Fibroblast of mammary gland (primary cell): ENCODE measurements at places on chromosomes 6 and 20.
A peak's percentile ranks its signal among the peaks of the same experiment; 100 is the strongest.

- DNase-seq = no peak
Observed at GRCh38 chr20:44031001-44031574, 116.4 kb downstream of the TOX2 start.

- peak; percentile 67 for DNase-seq
Observed at GRCh38 chr20:25573288-25574251, 11.8 kb downstream of the NINL start.

- no peak for DNase-seq
Observed at GRCh38 chr6:166297606-166298005, 10.6 kb downstream of the PRR18 start.

DNA sequence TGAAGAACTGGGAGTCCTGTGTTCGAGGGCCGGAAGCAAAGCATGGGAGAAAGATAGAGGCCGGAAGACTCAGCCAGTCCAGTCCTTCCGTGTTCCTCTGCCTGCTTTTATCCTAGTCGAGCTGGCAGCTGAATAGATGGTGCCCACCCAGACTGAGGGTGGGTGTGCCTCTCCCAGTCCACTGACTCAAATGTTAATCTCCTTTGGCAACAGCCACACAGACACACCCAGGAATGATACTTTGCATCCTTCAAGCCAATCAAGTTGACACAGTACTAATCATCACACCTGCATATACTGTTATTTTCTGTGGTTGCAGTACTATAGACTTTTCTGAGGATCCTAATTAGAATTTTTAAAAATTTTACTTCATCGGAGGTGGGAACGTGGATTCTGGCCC is 21.3 kb downstream of the PCMTD2 start:
- no peak for DNase-seq

- DNase-seq = no peak
Observed at GRCh38 chr6:136510782-136511181, 39.4 kb downstream of the MAP7 start.

DNA sequence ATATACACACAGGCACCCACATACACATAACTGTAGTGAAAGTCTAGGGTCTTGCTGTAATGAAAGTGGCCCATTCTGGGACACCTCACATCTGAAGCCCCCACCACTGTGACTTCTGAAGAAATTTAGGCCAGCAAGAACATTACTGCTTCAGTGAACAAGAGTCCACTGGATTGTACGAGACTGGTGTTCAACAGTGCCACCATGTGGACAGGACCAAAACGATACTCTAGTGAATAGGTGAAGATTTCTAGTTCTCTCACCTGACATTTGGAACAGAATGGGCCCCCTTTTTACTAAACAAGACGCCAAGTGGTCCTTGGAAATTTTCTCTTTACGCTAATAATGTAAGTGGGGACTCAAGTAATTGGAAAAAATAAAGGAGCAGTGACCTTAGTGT is 156.9 kb downstream of the MAFB start:
- peak; percentile 53 for DNase-seq

- DNase-seq = no peak
Observed at GRCh38 chr6:106782536-106783285, 153.3 kb downstream of the QRSL1 start.

- DNase-seq = peak; percentile 94
Observed at GRCh38 chr20:34017610-34018009, 23.9 kb downstream of the RALY start.

DNA sequence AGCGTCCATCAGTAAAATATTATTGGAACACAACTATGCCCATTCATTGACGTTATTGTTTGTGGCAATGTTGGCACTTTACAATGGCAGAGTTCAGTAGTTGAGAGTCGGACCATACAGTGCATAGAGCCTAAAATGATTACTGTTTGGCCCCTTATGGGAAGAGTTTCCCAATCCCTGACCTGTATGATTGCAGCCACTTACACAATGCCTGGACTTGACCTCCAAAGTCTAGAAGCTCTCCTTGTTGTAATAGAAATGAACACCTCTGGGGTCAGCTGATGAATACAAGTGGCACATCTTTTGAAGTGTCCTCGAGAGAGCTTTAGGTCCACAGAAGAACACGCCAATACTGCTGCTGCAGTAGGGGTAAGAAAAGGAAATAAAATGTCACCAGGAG is 59.0 kb downstream of the NOX3 start:
- DNase-seq = no peak

- DNase-seq = no peak
Observed at GRCh38 chr20:50536333-50536732, 26.1 kb downstream of the PTPN1 start.

DNA sequence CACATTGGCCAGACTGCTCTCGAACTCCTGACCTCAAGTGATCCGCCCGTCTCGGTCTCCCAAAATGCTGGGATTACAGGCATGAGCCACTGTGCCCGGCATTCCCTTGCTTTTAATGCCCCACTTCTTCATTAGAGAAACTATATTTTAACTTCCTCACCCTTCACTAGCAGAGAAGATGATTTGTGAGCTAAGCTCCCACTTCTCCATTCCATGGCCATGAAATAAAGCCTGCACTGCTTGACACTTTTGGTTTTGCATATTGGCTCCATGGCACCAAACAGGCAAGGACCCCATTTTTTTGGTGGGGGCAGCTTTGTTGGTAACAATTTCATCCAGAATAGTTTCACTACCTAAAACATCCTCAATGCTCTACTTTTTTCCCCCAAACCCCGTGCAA is 145.3 kb downstream of the TFAP2B start:
- DNase-seq = no peak

DNA sequence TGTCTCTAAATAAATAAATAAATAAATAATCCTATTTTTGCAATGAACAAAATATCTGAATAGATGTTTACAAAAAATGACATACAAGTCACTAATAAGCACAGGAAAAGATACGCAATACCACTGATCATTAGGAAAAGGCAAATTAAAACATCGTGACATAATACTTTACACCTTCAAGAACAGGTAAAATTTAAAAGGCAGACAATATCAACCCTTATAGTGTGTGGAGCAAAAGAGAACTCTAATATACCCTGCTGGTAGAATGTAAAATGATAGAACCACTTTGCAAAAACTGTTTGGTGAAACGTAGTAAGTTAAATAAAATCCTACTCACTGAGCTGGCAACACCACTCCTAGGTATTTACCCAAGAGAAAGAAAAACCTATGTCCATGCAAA is 67.4 kb downstream of the ZMYND8 start:
- DNase-seq = no peak

DNA sequence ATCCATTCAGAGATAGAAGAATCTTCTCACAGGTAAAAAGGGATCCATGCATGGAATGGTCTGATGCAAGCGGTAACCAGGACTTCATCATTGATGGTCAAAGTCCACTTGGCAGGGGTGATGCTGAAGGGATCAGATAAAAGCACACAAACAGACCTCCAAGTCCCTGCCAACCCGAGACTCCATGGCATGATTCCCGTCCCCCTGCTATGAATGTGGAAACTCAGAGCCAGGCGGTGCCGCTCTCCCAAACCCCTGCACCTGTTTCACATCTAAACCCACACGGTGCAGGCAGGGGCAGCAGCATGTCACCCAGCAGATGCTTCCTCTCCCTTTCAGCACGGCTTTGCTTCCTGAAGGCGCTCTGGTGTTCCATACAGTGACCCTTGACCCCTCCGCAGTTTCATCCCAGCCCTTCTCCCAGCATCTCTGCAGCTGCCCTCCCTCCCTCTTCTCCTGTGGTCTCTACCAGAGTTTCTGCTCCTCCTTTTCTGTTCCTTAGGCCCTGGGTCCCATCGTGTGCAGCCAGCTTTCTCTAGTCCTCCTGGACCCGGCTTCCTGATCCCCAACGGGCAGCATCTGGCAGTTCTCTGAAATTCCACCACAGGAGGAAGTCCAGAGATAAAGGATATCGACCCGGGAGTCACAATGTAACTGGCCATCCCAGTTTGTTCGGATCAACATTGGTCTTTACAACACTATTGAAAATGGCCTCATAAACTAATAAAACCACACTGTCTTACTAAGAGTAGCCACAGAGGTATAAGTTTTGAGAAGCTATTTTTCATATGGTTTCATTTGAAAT is 235.0 kb downstream of the TTLL2 start:
- DNase-seq = no peak

DNA sequence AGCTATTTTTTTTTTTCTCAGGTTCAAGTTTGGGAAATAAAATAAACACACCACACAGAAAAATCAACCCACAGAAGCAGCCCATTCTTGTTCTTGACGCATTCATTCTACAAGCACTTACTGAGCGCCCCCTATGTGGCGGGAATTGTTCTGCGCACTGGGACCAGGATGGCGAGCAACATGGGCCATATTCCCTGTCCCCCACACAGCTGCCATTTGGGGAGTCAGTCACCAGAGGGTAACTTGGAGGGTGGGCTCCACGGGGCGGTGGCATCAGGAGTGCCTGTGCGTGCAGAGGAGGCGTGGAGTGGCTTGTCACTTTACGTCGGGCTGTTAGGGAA is 185.0 kb upstream of the PDE10A start:
- no peak for DNase-seq

DNA sequence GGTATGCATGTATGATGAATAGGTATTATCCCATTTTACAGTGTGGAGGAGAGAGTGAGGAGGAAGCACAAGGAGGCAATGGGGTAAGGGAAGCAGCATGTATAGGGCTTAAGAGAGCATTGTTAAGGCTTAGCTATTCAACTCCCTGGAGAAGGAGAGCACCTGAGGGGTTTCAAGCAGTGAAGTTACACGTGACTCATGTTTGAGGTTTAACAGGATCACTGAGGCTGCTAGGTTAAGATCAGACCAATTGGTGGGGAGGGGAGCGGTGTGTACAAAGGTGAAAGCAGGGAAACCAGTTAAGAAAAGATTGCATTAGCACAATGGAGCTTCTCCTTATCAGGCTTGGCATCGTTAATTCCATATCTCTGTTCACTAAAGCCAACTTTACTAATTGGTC is 64.4 kb upstream of the NHSL1 start:
- no peak for DNase-seq

- peak; percentile 64 for DNase-seq
Observed at GRCh38 chr6:111663692-111664564, 58.2 kb upstream of the TRAF3IP2 start.

DNA sequence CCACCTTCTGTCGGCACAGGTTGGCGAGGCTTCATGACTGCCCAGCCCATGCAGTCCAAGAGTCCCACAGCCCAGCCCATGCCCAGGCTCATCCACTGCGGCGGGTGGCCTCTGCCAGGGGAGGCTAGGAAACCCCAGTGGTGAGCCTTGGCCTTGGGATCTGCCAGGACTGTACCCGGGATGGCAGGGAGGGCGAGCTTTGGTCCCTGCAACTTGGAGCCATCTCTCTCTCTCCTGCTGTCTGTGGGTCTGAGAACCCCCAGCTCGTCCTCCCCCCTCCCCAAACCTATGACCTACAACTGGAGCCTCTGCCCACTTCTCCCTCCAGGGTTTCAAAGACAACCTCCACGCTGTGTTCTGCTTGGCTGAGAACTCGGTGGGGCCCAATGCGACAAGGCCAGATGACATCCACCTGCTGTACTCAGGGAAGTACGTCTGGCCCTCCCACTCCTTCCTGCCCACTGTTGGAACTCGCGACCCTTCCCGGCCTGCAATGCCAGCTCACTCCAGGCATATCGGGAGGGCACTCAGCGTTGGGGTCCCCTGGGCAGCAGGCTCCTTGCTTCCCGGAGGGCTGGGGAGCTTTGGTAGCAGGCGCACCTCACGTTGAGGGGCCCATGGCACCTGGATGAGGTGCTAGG is 19.7 kb downstream of the NPEPL1 start:
- DNase-seq = no peak

GRCh38 chr6:69988458-69989126 is 122.2 kb downstream of the COL19A1 start:
- no peak for DNase-seq

GRCh38 chr20:17542993-17543412 is 11.8 kb upstream of the BFSP1 start:
- peak; percentile 88 for DNase-seq

GRCh38 chr20:34693414-34693813 is 10.7 kb upstream of the TP53INP2 start:
- DNase-seq = no peak

- no peak for DNase-seq
Observed at GRCh38 chr20:33158637-33159385, 9.1 kb upstream of the BPIFA2 start.

DNA sequence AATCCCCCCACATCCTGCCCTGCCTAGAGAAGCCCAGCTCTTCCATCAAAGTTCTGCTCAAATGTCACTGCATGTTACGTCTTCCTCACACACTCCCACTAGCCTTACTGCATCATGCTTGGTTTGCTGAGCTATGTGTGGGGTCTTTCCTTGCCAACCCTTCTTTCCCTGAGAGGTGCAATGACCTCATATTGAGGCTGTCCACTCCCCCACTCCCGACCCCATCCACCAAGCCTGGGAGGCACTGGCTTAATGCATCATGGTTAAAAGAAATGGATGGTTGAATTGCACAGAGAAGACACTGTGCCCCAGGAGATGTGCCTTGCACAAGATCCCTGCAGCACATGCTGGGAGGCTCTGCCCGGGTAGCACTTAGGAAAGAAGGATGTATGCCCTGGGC is 7.7 kb upstream of the IRF4 start:
- DNase-seq = no peak

DNA sequence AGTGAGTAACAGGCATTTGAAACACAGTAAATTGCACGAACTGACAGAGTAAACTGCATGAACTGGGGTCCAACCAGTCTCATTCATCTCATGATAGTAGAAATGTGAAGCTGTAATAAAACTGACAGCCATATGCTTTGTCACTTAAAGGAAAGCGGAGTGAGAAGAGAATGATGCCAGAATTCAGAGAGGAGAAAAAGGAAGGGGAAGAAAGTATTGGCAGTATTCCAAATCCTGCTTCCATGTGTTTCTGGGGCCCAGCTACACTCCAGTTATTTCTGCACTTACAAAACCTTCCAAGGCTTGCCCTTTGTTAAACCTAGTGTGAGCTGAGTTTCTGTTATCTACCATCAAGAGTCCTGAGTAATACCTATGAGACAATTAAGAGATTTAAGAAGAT is 17.2 kb downstream of the SNX14 start:
- DNase-seq = no peak

- peak; percentile 63 for DNase-seq
Observed at GRCh38 chr20:39627765-39628164, 665.6 kb downstream of the DHX35 start.

GRCh38 chr6:47426524-47427302 is 50.9 kb upstream of the CD2AP start:
- DNase-seq = peak; percentile 11

DNA sequence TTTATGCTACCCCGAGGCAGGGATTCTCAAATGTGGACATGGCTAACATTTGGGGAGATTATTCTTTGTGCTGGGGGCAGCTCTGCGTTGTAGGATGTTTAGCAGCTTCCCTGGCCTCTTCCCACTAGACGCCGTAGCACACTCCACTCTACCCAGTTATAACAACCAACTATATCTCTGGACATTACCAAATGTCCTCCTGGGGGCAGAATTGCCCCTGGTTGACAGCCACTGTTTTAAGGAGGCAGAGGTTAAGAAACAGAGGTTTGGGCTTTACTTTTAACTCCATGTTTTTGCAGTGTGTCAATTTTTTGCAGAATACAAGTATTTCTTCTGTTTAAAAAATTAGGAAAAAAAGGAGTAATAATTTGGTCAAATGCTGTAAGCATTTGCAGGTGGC is 56.2 kb upstream of the BMP6 start:
- DNase-seq = no peak
